ENCODE measurements at places on chromosomes 3 and 15.

DNA sequence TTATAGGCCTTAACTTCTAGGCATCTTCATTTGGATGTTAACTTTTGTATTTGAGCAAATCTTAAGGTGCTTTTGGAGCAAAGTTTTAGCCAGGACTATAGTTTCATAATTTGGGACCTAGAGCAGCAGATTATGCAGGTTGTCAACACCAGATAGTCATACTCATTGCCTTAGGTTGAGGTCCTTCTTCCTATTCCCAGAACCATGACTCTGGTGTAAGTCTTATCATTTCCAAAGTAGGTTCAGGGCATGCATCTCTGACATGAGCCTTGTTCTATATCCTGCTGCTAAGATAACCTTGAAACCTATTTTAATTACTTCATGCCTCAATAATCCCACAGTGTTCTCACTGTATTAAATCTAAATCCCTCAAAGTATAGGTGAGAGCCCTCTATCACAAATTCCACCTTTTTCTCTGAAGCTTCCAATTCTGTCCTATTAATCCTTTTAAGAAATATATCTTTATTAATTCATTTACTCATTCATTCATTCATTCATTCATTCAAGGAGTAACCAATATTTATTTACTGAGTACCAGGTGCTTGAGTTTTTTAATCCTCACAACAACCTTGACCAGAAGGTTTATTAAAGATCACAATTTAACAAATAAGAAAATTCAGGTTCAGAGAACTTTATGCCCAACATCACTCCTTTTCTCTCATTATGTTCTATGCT lies 2.7 kb upstream of the FNDC3B start:
- no peak for DNase-seq

DNA sequence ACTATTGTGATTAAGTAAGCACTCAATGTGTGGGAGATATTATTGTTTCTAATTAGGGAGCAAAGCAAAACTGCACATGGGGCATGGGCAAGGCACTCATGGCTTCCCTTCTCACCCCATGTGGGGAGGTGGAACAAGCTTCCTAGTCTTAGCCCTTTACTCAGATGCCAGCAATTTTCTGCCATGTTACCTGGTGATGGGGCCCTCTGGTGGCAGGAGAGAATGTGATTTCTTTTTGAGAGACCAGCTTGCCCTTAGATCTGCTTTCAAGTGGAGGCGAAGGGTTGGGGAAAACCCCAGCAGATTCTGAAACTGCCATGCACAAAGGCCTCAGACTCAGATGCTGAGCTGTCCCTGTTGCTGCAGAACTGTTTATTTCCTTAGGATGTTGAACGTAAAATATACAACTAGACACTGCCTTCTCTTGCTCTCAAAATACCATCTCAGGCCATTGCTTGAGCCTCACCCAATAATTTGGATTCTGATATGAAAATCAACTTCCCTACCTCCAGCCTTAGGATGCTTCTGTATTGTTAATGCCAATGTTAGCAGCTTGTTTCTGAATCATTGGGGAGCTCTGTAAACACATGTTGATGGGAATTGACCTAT lies 130.2 kb upstream of the TPRG1 start:
- peak; percentile 62 for DNase-seq

GRCh38 chr15:99651023-99651807 lies 82.0 kb downstream of the LYSMD4 start:
- no peak for DNase-seq

DNA sequence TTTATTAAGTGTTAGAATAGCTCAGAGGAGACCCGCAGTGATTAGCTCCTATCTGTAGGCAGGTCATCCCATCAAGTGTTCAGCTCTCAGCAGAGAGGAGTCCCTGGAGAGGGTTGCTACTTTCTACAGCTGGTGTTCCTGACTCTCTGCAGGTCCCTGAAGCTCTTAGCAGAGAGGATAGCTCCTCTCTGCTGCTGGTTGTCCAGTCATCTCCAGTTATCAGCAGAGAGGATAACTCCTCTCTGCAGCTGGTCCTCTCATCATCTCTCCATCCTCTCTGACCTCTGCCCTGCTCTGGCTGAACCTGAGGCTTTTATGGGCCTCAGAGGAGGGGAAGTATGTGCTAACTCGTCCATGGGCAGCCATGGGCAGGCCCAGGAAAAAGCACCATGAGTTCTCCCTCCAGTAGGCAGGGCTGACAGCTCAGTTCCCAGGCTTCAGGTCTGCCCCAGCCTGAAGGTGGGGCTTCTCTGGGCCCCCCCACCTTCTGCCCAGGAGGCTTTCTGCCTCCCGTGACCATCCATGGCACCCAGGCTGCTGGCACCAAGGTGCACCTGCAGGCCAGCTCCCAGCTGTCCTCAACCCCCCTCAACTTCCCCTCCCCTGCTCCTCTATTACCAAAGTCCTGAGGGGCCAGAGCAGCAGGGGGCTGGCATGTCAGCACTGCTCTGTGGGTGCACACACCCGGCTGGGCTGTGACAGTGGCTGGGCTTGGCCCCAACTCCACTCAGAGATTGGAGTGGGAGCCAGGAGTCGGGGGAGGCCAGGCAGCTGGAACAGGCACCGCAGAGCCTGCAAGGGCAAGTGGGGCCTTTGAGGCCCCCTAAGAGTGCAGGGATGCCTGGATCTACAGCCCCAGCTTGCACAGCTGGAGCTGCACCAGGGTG lies 98.9 kb upstream of the FRMD4B start:
- no peak for DNase-seq

GRCh38 chr3:36868614-36869436 lies 76.0 kb downstream of the TRANK1 start:
- DNase-seq: peak; percentile 20

DNA sequence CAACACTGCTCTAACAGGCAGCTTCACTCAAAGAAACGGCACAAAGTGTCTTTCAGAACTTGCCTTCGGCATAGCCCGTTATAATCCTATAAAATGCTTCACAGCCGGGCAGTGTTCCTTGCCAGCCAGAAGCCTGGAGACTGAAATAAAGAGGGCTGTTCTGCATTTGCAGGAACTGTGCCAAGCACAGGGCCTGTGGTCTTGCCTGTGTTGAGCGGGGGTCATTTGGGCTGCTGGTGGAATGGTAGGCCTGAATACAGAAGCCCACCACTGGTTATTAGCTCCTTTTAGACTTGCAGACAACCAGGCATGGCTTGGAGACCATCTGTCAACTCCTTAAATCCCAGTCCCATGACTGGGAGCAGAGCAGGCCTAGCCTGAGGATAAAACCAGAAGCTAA lies 4.7 kb upstream of the ARHGEF3 start:
- no peak for DNase-seq

- no peak for DNase-seq
Measured at GRCh38 chr3:43629257-43629656, 7.4 kb upstream of the ANO10 start.

GRCh38 chr3:195751560-195751959 lies 30.8 kb downstream of the MUC20 start:
- no peak for DNase-seq

- no peak for DNase-seq
Measured at GRCh38 chr3:165919284-165919683, 82.1 kb upstream of the BCHE start.

DNA sequence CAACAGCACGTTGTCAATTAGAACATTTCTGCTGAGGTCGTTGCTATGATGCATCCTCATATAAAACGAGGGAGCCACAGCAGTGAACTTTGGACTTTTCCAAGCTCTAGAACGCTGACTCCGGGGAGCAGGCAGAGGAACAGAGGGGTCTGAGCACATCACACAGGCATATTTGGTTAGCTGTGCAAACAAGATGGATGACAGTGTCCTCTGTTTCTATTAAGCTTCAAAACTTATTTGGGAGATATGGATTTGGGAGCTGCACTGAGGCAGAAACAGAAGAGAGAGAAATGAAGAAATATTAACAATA lies 278.0 kb upstream of the TBL1XR1 start:
- no peak for DNase-seq

DNA sequence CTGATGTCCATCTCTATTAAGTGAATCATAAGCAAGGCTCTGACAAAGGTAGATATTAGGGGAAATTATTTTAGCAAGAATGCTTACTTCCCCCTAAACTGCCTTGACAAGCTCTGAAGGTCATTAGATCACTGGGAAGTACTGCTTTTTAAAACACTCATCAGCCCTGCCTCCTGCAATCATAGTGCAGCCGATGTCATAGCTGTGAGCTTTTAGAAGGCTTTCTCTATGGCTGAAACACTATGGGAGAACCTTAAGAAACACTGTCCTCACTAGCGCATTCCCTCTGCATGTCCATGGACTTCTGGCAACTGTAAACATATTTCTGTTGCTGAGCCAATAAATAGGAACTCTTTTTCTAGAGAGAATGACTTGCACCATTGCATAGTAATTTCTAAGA lies 38.7 kb upstream of the PTPRG start:
- DNase-seq: no peak

DNA sequence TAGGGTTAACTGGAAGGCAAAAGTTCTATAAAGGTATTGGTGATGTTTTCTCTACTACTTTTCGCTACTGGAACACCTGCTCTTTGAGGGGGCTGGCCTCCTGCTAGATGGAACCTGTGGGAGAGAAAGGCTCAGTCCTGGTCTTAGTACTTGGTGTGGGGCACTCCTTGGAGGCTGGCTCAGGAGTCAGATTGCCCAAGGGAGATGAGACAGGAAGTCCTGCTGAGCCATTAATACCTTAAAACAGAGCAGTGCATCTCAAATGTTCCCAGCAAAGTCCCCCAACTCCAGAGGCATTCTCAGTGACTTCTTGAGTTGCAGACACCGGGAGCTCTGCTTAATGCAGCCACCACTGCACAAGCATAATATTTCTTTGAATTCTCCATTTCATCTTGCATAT lies 3.1 kb upstream of the ADAMTSL3 start:
- no peak for DNase-seq

DNA sequence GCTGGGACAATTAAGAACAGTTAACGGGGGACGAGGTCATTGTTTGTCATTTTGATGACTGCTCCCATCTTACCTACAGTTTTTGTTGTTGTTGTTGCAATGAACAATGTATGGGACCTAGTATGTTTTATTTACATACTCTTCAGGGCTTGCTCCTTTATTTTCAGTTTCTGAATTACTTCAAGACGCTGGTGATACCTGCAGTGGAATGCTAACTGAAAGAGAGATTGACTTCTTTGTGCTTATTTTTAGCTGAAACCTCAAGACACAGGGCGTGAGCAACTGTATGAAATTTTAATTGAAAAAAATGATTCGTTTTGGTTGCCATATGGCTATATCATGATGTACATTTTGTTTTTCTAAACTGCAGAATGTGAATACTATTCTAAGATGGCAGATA lies 297.9 kb downstream of the EDEM1 start:
- DNase-seq: no peak

DNA sequence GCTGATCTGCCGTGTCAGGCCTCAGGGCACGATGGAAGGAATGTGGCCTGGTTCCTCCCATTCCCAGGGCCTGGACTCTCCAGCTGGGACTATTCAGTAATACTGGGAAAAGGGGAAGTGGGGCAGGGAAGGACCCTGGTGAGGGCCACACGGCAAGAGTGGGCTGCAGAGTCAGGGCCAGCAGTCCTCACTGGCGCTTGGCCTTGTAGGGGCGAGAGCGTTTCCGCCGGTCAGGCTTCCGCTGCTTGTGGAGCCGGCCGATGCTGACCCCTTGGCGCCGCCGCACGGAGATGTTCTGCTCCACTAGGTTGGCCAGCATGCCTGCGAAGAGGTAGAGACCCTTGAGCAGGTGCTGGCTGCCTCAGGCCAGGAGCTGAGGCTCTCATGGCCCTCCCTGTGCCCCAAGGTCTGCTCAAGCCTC lies 42.8 kb downstream of the SEMA3G start:
- DNase-seq: no peak

DNA sequence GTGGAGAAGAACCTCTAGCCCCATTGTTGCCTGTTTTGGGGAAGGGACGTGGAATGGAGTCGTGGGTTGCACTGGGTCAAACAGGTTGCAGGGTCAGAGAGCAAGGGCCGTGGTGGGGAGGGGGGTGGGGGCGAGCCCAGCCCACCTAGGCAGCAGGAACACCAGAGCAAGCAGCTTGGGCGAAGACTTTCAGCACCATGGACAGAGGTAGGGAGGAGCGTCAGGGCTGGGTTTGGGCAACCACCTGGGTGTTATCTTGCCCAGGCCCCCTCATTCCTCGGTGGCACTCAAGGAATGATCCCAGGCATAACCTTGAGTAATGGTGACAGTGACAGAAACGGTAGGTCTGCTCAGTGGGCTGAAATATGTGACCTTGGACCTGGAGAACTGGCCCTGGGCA lies 45.9 kb upstream of the TMEM115 start:
- DNase-seq: peak; percentile 1

DNA sequence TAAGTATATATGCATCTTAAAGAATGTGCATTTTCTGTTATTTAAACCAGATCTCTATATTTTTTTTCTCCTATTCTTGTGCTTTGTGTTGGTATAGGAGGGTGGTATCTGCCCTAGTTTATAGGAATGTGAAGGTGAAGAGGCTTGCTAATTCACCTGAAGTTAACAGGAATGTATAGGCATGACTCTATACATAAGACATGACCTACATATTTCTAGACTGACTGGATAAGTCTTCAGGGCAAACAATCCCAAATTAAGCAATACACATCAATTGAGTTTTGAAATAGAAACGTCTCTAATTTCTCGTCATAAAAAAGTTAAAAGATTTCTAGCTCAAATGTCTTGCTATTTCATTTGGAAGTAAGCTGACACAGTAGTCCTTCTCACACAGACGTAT lies 410.0 kb downstream of the DIPK2A start:
- DNase-seq: no peak

DNA sequence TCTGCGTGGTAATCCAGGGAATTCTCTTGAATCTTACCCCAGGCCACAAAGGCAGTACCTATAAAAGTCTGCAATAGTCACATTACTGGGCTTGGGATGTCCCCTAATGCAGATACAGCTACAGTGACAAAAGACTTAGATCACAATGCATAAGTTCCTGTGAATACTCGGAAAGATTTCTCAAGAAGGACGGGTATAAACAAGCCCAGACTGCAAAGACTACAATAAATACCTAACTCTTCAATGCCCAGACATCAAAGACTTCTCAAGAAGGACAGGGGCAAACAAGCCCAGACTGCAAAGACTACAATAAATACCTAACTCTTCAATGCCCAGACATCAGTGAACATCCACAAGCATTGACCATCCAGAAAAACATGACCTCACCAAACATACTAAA lies 50.9 kb downstream of the NUDT16 start:
- no peak for DNase-seq

GRCh38 chr3:123076496-123077418 lies 9.9 kb downstream of the PDIA5 start:
- DNase-seq: no peak

DNA sequence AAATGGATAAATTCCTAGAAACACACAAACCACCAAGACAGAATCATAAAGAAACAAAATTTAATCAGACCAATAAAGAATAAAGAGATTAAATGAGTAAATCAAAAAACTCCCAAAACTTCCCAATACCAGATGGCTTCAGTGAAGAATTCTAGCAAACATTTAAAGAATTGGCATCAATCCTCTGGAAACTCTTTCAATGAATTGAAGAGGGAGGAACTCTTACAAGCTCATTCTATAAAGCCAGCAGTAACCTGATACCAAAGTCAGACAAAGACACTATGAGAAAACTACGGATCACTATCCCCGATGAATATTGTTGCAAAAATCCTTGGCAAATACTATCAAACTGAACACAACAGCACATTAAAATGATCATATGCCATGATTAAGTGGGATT lies 81.9 kb upstream of the SLCO2A1 start:
- no peak for DNase-seq

All from stimulated activated CD4-positive, alpha-beta T cell treated with anti-CD3 and anti-CD28 coated beads, Interleukin-4, amount 100 ng/mL, for 4 hours (primary cell).